Right lobe of liver (tissue), 6 donors: ENCODE measurements at places on chromosomes 3 and 15. TPM values are rescaled to one million over a fixed set of nuclear protein-coding genes. Genes with fewer than 3 reads are reported as not detected.

The DNAH12 gene
- total RNA-seq: 0.06 TPM

The C3orf22 gene
- not detected for total RNA-seq

- no peak for DNase-seq
Observed at GRCh38 chr3:39631136-39631535, 163.7 kb downstream of the MOBP start.

DNA sequence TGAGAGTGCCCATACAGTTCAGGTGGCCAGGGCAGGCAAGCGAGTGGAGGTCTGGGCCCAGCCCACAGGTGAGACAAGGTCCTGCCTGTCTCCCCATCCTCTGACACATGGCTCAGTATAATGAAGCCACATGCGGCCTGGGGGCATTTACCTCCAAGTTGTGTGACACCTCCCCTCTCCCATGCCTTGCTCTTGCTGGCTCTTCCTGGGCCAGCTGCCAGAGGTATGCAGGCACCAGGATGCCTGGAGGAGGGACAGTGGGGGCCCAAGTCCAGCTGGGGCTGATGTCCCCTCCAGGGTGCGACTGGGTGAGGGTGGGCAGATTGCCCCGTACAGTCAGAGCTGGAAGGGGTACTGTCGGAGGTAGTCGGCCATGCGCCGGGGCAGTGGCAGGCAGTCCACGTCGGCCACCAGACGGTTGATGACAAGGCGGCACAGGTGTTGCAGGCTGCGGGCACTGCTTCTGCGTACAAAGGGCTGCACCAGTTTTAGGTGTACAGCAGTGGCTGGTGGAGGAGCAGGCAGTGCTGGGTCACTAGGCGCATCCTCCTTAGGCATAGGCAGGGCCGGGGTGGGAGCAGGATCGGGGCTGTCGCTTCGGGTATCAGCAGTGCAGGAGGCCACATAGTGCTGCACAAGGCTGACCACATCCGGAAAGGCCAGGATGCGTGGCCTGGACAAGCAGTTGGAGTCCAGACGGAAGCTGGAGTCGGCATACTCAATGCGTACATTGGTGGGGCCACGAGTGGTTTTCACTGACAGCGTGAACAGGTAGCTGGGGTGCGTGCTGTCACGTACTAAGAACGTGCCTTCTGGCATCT, 4.1 kb downstream of the CISH start:
- DNase-seq: no peak

DNA sequence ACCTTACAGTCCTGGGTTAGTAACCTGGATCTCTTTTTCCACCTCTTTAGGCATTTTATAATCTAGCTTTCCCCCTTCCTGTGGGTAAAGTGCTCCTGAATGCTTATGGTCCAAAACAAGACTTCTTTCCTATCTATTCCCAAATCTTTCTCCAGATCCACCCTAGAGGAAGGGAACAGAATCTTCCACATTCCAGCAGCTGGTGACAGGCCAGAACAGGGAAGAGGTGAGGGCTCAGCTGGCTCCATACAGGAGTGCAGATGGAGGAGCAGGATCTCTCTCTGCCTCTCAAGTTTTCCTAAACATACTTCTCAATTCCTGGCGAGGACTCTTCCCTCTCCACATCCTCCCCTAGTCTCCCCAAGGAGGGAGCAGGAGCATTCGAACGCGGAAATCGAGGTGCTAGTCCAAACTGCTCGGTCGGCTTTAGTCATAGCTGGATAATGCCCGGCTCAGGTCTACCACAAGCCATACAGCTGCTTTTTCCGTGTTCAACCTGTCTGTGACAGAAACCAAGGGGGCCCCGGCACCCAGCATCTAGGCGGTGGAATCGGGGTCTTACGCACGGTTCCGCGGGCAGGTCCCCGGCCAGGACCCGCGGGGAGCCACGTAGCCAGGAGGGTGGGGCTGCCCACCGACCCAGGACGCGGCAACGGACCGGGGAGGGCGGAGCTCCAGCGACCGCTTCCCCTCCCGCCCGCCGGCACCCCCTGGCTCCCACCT, 4.0 kb downstream of the RASSF1 start:
- no peak for DNase-seq

DNA sequence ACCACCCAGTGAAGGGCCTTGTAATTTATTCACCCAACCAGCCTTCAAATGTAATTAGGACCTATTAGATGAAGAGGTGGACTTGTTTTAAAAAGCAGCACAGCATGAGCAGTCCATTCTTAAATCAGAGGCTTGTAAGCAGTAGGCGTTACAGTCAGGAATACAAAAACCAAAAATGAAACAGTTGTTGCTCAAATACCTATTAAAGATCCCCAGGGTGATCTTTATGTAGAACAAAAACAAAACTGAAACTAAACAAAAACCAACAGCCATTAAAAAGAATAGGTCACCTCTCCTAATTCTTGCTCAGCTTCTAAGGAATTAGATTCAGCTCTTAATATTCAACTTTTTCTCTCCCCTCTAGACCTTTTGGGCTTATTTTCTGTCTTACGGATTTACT, 104.9 kb upstream of the ST8SIA2 start:
- DNase-seq: no peak

DNA sequence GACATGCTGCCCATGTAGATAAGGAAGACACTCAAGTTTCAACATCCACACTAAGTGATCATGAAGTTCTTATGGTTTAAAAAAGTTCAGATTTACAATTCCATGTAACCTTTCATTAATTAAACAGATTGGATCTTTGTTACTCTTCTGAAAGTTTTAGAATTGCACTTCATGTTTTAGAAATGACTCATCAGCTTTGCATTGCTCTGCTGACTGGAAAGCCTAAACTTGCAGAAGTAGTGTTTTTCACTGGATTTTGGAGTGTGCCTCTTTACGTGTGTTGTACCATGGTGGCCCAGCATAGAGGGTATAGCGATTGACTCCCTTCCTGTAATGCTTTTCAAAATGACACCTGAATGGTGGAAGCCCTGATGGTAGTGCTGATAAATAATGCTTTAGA, 157.9 kb downstream of the BBX start:
- DNase-seq: no peak

GRCh38 chr3:21954709-21955108, 203.7 kb upstream of the ZNF385D start:
- DNase-seq: no peak

- DNase-seq: no peak
Observed at GRCh38 chr15:25852661-25853524, 10.2 kb downstream of the ATP10A start.

- DNase-seq: no peak
Observed at GRCh38 chr3:32384938-32385337, 6.7 kb upstream of the CMTM7 start.

DNA sequence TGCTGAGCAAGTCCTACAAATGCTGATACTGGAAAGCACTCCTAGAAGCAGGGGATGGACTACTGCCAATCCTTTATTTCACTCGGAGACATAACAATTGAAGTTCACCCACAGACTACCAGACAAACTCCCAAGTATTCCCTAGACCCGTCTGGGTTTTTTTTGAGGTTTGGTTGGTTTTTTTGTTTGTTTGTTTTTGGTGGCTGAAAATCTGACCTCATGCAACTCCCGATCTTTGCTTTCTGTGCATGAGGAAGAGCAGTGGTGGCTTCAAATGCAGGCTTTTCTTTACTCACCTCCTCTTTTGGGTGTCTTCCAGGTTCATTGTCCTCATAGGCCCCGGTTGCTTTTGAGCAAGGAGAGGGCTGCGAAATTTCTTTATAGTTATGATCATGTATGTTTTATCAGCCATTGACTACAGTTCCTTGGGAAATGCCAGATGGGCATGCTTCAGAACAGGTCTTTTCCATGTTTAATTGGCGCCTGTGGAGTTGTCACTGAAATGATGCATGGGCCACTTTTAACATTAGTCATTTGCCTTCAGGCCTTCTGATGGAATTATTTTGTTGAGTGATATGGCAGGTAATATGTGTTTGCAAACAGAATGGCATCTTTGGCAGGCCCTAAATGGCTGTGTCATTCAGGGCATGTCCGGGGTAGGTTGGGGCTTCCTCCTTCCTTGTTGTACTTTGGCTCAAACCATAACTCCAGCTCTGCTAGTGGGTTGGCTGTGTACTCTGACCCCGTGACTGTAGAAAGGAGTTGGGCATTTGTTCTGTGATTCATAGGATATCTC, 81.3 kb upstream of the ZBED2 start:
- peak; percentile 49 for DNase-seq
